NCI-H2029 treated with DMSO at 0.1 percent for 48 hours (cell line): ENCODE measurements at places on chromosomes 12 and 14.

DNA sequence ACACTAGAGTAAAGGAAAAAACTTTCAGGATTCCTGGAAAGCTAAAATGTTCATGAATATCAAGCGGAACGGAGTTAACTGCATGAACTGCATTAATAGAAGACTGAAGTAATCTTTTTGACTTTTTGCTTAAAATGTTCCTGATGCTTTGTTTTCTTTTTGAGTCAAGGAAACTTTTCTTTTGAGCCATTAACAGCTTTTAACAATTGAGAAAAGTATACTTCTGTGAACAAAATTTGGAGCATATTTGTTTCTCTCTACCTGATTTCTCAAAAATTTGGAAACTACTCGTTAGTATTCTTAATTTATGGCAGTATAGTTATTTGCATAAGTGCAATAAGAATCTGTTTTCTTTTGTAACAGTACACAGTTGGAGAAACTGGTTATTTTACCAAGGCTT, 78.5 kb downstream of the CALM1 start:
- DNase-seq, result no peak

- peak; percentile 11 for DNase-seq
These were observed 29.2 kb upstream of the BMAL2 start for GRCh38 chr12:27303139-27304111.

DNA sequence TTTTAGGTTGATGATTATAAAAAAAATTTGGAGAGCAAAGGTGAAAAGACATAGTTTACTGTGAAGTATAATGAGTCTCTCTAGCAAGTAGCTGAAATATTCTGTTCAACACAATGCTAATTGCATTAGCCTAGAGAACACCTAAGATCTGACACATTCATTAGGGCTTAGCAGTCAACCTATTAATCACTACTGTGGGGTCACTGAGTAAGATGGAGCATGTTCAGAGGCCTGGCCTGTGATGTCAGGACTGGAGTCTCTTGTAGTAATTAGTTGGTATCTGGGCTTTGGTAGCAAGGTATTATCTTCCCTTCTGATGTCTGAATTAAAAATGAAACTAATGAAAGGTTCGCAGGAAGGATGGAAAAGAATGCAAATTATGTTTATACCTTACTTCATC, 112.7 kb downstream of the SLC16A7 start:
- DNase-seq, result no peak

DNA sequence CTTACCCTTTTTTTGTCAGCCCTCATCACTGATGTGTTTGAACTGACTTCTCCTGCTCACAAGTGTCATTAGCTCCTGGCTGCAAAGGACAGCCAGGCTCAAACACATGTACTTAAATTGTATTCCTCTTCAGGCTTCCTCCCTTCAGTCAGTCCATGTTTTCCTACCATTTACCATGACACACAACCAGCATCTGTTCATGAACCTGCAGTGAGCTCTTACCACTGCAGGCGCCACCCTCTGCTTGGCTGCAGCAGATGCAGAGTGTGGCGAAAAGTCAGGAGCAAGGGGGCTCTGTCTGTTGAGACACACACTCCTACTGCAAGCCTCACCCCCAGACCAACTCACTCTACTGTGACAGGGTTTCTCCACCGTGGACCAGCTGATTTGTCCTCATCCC, 70.2 kb downstream of the TSPAN11 start:
- no peak for DNase-seq

GRCh38 chr12:49962861-49963765, 1.4 kb downstream of the AQP5 start:
- peak; percentile 28 for DNase-seq

DNA sequence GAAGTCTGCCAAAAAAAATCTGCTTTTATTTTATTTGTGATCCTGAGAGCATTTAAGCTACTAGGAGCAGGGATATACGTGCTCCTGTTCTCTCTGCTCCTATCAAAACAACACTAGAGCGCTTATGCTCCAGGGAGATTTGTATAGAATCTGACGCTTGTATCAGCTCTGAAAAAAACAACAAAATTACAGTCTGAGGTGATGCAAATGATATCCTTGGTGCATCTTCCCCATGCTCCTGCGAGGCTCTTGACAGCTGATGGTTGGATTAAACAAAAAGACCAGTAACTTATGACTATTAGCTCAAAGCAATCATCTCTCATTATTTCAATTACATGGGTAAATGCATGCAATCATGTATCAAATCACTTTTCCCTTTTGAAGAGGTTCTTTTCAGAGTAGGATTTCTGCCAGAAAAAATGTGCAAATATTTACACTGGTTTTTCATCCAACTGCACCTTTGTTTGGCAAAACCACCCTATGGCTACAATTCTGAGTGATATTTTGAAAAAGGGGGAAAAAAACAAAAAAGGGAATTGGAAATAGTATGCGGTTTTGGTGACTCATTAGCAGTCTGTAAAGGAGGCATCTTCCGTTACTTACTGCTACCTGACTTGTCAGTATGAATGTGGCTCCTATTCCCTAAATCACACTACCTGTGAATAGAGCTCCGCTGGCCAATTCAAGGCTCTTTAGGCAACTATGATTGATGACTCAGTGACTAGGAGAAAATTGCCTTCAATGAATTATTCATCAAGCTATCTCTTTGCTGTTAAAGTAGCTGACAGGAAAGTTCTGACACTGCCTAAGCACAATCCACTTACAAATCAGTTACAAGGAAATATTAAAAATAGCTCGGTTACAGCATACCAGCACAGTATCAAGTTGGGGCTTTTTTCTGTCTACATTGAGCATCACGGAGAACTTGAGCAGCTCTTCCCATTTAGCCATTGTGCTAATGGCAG, 450.0 kb downstream of the FOXG1 start:
- peak; percentile 77 for DNase-seq

GRCh38 chr12:76874491-76875190, 4.2 kb downstream of the CSRP2 start:
- DNase-seq, result no peak

- DNase-seq, result no peak
These were observed 7.9 kb downstream of the TMEM253 start for GRCh38 chr14:21108791-21109190.

DNA sequence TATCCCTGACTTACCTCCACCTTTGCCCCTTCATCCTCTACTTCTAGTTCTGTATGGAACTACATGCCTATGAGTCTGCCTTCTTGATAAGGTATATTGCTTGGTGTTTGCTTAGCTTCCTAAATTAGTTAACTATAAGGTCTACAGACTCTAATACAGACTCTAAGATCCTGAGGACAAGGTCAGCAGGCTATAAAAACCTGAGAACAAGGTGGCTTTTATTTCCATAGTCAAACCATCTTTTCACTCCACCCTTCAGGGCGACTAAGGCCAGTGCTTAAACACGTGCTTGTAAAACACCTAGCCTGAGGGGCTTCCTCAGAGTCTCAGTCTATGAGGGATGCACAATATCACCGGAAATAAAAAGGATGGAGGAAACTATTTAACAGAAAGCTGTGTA, 36.1 kb upstream of the COL2A1 start:
- no peak for DNase-seq

DNA sequence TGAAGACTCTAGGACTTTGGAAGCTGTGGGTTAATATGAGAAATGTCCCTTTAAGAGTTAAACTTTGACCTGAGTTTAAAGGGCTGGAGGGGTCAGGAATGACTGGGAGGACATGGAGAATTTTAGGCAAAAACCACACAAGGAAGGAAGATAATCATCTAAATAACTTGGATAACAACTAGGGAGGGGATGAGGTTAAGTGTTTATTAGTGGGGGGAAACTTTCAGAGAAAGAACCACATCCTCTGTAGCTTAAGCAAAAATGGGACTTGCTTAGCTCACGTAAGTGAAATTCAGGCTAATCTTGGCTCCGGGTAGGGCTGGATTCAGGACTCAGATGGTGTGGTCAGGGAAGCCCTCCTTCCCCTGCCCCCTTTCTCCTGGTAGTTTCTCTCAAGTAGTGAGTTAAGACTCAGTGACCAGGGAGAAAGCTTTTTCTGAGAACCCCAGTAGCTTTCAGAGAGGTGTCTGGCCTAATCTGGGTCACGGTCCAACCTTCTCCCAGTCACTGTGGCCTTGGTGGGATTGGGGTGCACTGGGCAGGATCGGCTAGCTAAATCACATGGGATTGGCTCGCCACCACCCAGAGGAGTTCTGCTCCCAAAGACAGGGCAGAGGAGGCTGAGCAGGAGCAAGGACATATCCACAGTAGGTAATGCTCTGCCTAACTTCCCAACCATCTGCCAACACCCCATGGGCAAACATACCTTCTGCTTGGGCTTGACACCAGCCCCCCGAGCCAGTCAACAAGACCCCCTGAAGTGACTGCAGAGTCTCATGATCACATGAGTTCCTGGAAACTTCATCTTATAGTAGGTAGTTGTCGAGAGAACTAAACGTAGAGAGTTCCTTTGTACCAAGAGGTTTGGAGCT, 52.8 kb downstream of the ARF6 start:
- DNase-seq, result no peak

DNA sequence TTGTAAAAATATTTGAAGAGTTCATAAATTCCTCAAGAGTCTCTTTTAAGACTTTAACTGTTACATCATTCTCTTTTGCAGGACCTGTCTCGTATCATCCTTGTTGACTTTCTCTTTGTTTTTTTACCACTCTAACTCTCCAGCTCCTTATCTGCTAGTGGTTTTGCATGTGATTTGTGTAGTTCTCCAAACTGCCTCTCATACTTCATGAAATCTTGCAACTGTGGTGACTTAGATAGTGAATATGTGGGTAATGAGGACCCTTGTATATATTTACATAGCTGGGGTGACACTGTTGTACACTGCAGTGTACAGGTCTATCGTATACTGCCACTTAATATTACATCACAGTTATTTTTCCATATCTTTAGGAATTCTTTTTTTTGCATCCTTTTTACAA, 40.2 kb upstream of the EMP1 start:
- no peak for DNase-seq

DNA sequence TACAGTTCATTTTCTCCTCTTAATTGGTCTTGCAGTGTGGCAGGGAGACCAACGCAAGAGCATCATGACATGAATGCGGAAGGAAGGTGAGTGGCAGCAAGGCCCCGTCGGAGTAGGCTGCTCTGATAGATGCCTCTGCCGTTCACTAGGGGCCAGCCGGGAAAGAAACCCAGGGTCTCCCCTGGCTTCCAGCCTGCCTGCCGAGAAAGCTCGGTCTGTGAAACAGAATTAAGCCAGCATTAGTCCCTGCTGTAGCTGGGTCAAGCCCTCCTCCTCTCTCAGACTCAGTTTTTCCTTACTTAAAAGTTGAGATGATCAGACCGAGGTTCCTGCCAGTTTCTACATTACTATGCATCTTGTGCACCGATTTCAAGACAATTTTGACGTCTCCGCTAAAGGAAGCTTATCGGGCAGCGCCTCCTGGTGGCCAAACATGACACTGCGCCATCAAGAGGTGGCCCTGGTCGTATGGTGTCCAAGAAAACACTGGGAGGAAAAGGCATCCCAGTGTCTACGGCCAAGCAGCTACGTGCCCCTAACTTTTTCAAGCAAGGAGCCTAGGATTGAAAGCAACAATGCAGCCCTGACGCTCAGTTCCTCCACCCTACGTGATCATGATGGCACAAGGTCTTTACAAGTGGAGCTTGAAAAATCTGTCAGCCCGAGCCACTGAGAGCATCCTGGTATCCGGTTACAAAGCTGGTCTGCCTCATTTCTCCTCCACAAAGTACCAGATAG, 131.6 kb downstream of the KSR2 start:
- DNase-seq, result peak; percentile 21

DNA sequence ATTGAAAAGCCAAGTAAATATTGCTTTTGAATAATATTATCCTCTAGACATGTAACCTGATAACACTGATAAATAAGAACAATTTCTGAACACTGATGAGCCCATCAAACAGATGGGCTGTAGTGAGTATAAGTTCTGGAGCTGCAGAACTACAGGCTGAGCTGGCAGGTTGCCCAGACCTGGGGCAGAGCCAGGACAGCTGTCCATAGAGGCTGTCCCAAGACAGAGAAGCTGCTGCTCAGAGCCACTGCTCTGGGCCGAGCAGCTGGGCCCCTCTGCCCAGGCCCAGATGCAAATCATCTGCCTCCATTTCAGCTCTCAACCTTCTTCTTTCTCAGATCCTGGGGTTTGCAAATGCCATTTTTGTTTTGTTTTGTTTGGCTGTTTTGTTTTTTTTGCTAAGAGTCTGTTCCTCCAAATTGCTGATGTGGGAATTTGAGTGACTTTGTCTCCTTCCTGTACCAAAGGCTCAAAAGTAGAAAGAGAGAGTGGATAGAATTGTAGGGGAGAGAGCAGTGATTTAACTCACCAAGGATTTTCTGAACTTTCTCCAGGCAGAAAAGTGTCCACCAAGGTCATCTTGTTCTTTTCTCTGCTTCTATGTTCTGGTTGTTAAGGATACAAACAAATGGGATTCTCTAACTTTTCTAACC, 4.0 kb upstream of the TESPA1 start:
- DNase-seq, result peak; percentile 16

DNA sequence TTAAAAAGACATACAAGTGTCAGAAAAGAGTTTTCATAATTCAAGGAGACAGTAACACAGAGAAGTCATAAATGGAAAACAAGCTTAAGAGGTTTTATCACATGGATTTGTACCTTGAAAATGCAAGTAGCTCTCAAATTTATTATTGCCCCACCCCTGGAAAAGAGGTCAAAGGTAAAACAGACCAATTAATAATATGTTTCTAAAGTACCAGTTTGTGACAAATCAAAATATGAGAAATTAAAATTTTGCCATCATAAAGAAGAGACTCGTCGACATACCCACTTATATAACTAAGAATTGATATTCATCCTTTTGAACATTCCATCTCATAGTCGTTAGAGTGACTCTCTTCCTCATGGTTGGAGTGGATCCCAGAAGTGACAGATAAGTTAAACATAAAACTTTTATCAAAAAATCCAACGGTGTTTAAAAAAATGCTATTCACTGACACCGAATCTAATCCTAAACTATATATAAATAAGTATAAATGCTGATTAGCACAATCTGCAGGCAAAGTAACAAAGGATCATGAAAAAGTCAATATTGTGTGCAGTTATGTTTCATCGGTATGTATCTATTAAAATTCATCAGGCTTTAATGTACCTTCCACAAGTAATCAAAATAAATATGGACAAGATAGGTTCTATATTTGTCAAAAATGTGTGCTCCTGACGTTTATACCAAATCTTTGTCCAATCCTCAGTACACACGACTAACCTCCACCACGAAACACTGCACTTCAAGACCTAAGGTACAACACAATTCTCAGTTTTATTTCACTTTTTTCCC, 2.3 kb downstream of the CORO1C start:
- no peak for DNase-seq

DNA sequence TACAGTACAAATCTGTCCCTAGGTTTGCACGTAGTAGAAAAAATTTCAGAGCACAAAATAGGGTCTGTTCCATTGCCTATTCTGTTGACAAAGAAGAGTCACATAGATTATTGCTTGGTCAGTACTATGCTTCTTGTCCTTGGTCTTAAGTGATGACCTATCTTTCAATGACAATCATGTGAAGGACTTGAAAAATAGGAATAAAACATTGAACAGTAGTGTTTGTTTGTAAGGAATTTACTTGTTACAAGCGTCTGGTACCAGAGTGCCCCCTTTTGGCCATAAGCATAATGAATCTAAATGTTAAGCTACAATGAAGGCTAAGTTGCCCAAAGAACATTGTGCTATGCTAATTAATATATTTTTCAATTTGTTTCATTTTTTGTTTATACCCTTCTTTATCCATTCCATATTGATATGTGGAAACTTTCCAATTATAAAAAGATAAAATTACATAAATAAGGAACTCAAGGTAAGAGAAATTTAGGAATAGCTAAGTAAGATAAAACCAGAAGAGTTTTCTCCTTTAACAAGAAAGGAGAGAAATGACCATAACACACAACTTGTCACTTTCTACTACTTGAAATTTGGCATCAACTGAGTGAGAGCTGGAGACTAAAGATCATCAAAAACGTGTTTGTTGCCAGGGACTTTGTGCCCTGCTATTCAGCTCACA, 204.7 kb downstream of the EPS8 start:
- DNase-seq, result peak; percentile 20

GRCh38 chr12:93297032-93297431, 80.7 kb upstream of the NUDT4 start:
- DNase-seq, result no peak
